ENCODE measurements at places on chromosomes 12 and 14.

- no peak for DNase-seq
Observed at GRCh38 chr12:80756875-80757274, 40.2 kb downstream of the MYF5 start.

DNA sequence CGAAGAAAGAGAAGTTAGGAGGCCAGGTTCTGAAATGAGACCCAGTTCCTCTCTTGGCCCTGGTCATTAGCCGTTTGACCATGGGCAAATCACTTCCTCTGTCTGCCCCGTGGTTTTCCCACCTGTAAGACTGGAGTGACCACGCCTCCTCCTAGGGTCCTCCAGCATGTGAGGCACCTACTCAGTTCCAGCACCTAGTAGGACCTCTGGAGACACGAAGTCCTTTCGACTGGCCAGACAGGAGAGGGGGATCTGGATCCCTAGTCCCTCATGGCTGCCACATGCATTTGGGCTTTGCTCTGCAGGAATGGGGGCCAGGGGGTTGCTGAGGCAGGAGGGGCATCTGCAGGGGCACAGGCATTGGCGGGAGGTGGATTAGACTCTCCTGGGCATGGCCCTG is 16.3 kb downstream of the TRPV4 start:
- DNase-seq: no peak

DNA sequence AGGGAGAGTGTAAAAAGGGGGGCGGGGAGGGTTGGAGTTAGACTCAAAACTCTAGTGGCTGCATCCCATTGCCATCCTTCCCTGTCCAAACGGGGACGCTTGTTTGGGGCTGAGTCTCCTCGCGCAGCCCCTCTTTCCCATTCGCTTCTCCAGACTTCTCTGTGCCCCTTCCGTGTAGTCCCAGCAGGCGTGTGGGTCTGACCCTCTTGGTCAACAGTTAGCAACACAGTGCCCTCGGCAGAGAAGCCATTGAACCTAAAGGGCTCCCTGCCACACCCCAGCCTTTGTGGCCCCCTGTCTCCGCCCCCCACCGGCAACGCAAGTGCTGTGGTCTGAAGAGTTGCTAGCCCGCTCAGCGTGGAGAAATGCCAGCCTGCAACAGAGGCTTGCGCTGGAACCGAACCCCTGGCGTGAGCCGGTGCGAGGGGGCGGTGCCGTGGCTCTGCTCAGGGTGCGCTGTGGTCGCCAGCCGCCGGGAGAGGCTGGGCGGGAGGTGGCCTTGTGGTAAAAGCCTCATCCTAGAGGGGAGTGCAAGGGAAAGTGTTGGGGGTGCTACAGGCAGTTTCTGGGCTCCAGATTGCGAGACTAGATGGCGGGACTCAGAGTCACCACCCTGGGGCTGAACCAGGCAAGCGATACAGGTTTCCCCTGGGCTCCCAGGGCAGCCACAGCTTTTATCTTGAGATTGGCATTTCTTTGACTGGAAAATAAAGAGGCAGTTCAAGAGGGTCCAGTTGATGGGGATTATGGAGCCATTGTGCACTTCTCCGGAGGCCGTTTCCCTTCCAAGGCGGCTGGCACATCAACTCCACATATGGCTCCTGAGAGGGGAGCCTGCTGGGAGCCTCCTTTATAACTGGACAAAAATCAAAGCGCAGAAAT is 2.1 kb downstream of the PLXNC1 start:
- DNase-seq: no peak

- DNase-seq: no peak
Observed at GRCh38 chr14:74049876-74050495, 30.8 kb downstream of the BBOF1 start.

GRCh38 chr14:68666899-68667298 is 126.0 kb downstream of the ZFP36L1 start:
- DNase-seq: no peak

DNA sequence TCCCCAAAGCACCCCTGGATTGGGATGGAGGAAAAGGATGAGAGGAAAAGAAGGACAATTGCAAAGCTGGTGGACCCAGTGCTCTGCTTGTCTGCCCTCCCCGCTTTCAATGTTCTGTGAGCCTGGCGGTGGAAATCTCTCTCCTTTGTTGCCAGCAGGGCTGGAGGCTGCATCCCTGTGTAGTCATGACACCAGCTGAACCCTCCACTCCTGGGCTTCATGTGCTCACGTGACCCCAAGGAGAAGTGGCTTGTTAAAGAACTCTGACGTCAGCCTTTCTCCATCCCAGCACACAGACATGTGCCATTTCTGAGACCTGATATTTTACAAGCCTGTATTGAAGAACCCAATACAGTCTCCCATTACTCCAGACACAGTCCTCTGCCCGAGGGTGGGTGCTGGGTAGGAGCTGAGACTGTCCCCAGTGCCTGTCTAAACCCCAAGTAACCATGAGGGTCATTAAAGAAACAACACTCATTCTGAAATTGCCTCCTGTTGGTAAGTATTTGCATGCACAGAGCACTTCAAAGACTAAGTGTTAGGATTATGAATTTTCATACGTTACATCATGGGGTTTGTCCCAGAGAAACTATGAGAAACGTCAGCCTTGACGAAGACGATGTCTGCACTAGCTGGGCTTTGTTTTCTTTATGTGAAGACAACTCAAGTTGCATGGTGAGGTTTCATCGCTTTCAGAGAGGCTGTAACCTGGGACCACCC is 21.7 kb downstream of the GALNT16 start:
- DNase-seq: no peak

GRCh38 chr12:112752303-112752702 is 39.2 kb upstream of the RPH3A start:
- DNase-seq: no peak

DNA sequence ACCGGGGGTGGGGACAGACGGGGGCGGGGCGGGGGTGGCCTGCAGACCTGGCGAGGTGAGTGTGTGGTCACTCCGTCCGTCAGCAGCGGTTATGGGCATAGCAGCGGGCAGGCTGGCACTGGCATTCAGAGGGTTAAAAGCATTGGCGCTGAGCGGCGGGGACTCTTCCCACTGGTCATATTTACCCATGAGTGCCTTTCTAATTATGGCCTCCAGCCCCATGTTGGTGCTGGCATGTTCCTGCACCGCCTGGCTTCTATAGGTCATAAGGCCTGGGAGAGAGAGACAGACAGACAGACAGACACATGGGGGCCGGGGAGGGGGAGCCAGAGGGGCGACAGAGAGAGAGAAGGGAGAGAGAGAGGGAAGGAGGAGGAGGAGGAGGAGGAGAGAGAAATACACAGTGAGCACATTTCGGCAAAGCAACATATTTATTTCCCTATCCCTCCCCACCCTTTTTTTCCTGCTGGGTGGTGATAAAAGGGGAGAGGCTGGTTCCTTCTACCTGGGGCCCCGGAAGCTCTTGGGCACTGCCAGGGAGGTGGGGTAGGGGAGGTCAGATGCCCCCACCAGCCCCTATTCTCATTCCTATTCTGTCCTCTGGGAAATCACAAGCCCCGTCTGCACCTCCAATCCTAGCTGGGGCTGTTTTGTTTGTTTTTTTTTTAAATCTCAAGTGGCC is 32.6 kb downstream of the RFLNA start:
- no peak for DNase-seq

DNA sequence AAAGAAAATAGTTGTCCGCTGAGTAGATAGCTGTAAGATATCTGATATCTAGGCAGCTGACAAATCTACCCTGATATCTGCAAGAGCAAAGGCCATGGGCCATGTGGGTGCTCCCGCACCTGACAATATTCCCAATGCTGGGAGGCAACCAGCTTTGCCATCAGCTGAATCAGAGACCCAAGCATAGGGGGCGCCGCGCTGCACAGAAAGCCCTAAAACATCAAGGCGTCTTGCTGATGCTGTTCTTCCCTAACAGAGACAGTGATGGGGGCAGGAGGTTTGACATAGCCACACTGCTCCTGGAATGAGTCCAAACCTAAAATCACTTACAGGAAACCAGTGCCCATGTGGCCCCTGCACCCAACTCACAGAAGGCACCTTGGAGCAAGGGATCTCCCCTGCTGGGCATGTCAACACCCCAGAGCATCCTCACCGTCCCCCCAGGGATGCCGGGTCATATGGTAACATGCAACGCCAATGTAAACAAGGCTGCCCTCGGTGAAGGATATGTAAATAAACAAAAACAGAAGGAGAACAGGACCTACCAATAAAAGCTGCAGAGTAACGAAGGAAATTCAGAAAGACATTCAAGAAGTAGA is 199.5 kb downstream of the TMEM132D start:
- DNase-seq: no peak

GRCh38 chr14:44989497-44990440 is 27.8 kb downstream of the TOGARAM1 start:
- DNase-seq: no peak

GRCh38 chr12:92597118-92597517 is 105.7 kb upstream of the PLEKHG7 start:
- DNase-seq: no peak

DNA sequence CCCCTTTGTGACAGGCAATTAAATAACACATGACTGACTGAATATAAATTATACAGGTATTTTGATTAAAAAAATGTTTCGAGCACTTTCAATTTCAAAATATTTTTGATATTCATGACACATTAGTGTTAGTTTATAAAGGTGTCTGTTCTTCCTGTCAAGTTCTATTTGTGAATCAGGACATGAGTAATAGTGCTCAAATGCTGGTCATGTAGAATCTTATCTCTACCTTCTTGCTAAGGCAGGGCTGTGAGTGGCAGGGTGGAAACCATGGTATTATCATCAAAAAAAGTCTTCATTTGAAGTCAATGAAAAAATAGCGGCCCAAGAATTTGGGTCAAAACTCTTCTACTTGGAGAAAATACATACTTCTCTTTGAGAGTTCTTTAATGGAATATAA is 250.2 kb downstream of the DACT1 start:
- DNase-seq: no peak

GRCh38 chr14:95619785-95620417 is 66.3 kb upstream of the TCL1B start:
- DNase-seq: no peak

- no peak for DNase-seq
Observed at GRCh38 chr12:85358715-85359114, 78.7 kb downstream of the ALX1 start.

GRCh38 chr12:29710104-29710503 is 73.6 kb downstream of the TMTC1 start:
- no peak for DNase-seq

- no peak for DNase-seq
Observed at GRCh38 chr12:41932470-41932991, 212.1 kb downstream of the GXYLT1 start.

GRCh38 chr14:100589760-100590469 is 2.7 kb upstream of the BEGAIN start:
- no peak for DNase-seq

- DNase-seq: no peak
Observed at GRCh38 chr12:79388011-79388410, 302.8 kb downstream of the PAWR start.

GRCh38 chr14:75757644-75758402 is 96.8 kb downstream of the TTLL5 start:
- no peak for DNase-seq

GRCh38 chr12:39752482-39753137 is 133.0 kb upstream of the ABCD2 start:
- DNase-seq: no peak

- DNase-seq: no peak
Observed at GRCh38 chr12:16552301-16552700, 53.7 kb downstream of the LMO3 start.

- no peak for DNase-seq
Observed at GRCh38 chr12:91944637-91945036, 201.0 kb downstream of the BTG1 start.

DNA sequence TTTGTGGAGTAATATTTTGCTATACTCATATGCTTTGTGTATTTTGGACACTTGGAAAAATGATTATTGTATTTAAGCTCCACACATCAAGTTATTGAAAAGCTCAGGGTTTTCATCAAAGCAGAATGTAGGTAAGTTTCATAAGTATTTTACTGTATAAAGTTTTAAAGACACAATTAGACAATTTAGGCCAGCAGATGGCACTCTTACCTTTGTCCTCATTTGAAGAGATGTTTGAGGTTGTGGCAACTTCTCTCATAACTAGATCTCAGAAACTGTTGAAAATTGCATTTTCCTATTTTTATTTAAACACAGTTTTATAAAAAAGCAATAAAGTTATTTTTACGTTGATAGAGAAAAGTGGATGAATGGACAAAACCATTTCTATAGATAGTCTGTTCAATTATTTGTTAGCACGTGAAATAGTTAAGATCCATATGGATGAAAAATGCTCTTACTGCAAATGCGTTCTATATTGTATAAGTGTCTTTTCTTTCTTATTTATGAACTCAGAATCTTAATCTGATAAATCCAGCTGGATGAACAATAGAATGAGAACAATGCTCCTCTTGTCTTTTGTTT is 300.0 kb downstream of the AEBP2 start:
- DNase-seq: no peak

- no peak for DNase-seq
Observed at GRCh38 chr12:185576-185955, 28.4 kb downstream of the SLC6A12 start.

- DNase-seq: no peak
Observed at GRCh38 chr12:48903982-48904411, 21.3 kb downstream of the FKBP11 start.

DNA sequence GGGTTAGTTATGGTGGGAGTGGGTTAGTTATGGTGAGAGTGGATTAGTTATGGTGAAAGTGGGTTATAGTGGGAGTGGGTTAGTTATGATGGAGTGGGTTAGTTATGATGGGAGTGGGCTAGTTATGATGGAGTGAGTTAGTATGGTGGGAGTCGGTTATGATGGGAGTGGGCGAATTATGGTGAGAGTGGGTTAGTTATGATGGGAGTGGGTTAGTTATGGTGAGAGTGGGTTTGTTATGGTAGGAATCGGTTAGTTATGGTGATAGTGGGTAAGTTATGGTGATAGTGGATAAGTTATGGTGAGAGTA is 22.1 kb upstream of the SFSWAP start:
- DNase-seq: no peak
